8988T (cell line): ENCODE measurements at places on chromosomes 4 and X.

DNA sequence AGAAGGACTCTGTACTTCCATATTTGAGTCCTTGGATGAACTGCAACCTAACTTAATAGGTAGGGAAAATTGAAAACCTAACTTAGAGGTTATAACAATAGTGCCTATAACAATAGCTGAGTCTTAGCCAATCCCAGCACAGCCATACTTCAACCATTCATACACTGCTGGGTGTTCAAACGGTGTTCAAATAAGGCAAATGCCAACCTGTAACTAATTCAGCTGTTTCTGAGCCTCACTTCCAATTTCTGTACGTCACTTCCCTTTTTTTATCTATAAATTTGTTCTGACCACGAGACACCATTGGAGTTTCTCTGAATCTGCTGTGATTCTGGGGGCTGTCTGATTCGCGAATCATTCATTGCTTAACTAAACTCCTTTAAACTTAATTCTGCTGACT lies 9.6 kb upstream of the GRSF1 start:
- DNase-seq, result no peak

GRCh38 chrX:103571726-103572125 lies 13.6 kb upstream of the TCEAL4 start:
- no peak for DNase-seq

GRCh38 chr4:14583752-14584151 lies 418.5 kb upstream of the CPEB2 start:
- no peak for DNase-seq

DNA sequence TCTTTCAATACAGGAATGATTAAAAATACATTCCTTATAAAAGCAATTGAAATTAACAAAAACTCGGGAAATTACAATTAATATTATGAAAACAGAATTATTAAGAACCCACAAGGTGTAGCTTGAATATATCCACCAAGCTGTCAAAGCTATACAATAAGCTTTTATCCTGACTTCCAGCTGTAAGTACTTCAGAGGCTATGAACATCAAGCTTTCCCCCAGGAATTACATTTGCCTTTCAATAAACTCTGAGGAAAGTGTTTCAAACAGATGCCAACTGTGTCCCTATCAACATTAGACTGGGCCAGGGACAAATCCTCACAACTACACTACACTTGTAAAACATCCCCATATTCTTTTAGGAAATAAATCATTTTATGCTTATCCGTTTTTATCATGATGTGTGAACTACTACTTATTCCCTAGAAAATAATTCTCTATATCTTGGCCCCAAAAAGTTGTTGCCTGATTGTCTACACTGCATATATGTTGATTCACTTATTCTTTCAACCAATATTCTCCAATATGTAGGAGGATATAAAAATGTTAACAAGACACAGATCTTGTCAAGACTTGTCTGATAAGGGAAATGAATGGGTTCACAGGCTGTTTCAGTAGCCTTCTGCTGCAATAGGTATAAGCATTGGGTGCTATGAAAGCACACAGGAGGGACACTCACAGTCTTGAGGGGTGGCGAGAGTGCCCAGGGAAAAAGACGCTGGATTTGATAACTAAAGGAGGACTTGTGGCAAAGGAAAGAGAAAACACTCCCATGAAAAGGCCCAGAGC lies 494.1 kb downstream of the CENPC start:
- DNase-seq, result no peak

- no peak for DNase-seq
These were observed 463.9 kb upstream of the PCDH7 start for GRCh38 chr4:30256116-30256832.

DNA sequence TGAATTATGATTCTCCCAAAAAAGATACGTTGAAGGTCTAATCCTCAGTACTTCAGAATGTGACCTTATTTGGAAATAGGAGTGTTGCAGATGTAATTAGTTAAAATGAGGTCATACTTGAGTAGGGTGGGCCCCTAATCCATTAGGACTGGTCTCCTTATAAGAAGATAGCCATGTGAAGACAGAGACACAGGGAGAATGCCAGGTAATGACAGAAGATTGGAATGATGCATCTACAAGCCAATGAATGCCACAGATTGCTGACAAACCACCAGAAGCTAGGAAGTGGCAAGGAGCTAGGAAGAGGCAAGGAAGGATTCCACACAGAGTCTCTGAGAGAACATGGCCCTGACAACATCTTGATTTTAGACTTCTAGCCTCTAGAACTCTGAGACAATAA lies 7.4 kb upstream of the RPS6KA3 start:
- DNase-seq, result no peak

DNA sequence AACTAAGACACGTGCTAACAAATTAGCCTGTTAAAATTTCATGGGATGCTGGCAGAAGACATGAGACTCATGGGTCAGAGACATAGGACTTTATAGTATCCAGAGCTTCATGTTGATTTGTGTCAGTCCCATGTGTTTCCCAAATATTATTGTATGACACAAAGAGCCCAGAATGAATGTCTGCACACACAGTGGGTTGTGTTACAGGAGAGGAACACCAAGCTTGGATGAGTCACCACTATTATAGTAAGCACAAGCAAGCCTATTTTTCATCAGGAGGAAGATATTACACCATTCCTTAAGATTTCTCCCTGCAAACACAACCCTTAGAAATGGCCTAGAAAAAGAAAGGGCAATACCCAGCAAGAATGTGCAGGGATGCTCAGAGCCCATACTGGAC lies 15.4 kb downstream of the BBS12 start:
- no peak for DNase-seq

GRCh38 chr4:26964512-26964911 lies 103.9 kb downstream of the STIM2 start:
- DNase-seq, result no peak

DNA sequence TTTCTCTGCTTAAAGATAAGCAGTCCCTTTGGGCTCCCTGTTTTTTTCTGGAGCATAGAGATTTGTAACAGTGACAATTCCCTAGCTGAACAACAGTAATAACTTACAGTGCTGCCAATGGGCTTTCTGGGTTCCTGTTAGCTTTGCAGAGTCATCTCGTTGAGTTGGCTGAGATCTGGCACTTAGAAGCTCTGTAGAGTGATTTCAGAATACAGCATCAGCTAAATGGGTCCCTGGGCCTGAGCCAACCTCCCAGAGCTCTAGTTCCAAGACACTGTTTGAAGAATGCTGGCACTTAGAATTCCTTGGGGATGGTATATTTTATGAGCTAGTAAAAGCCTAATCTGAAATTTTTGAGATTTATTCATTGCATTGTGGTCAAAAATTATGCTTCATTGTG lies 43.5 kb upstream of the SERTM2 start:
- DNase-seq, result no peak

GRCh38 chrX:128929271-128930057 lies 593.8 kb downstream of the SMARCA1 start:
- DNase-seq, result no peak

DNA sequence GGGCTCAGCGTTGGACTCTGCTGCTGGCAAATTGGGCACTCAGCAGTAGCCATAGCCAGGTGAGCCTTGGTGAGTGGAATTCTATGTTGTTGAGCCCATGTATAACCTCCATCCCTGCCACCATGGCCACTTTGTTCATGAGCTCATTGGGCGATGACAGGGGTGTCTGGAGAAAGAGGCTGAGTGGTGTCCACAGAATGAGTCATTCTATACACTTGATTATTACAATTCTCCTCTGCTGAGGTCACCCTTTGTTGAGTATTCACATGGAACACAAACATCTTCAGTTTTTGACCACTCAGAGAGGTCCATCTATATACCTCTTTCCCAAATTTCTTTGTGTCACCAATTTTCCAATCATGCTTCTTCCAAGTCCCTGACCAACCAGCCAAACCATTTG lies 1341.7 kb downstream of the PCDH7 start:
- no peak for DNase-seq

- no peak for DNase-seq
These were observed 21.3 kb upstream of the CDKN2AIP start for GRCh38 chr4:183422962-183423631.

DNA sequence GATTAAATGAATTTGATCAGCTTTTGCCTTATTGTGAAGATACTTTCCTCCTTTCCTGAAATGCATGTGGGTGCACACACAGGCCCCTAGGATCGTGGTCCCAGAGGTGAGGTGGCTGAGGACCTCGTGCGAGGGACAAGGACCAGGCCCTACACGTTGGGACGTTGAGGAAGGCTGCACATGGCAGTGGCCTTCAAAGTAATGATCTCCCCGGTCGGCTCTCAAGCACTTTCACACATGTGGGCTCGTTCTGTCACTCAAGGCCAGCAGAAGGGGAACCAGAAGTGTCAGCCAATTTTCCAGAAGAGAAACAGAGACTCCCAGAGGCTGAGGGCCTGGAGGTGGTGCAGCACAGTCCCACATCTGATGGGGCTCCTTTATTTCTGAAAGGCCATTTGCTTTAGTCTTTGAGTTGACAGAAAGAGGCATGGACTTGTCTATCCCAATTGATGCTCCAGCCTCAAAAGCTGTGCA lies 196.8 kb downstream of the AFAP1 start:
- no peak for DNase-seq

DNA sequence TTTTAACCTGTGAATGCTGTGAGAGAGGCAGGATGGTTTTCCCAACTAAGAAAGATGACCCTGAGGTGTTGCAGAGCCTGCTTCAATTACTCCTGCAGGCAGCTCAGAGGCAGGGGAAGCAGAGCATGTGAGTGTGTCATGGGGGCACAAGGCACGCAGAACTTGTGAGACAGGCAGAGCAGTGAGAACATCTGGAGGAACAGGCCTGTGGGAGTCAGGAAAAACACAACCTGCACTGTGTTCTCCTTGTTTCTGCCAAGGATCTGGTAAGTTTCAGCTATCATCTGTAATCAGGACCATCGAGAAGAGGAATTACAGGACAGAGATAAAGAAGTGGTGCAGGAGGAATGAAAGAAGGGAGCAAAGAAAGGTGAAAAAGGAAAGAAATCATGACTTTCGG lies 741.8 kb upstream of the INTU start:
- DNase-seq, result no peak

DNA sequence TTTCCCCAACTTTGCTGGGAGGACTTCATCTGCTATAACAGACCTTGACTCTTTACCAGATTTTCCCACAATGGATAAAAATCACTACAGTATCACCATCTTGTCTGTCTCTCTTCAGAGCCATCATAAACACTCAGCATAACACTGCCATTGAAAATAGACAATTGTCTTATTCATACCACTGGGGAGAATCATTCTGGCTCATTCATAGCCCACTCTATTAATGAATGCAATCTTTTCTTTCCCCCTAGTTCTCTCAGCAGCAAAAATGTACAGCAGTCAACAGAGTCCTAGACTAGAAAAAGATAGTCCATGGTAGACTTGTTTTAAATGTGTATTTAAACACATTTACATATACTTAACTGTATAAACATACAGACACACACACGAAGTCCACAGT lies 19.2 kb downstream of the SLC9A7 start:
- DNase-seq, result no peak
